ENCODE measurements at places on chromosomes 1 and 21. TPM values are rescaled to one million over a fixed set of nuclear protein-coding genes. Genes with fewer than 3 reads are reported as not detected.

The APOBEC4 gene
- not detected for total RNA-seq

The CELA3B gene
- total RNA-seq, result not detected

The KIF26B gene
- total RNA-seq, result 5.8 TPM

The TSPEAR gene
- total RNA-seq, result 4.1 TPM

The RNU1-1 gene
- 34,682 TPM for total RNA-seq

The DR1 gene
- total RNA-seq, result 24.1 TPM

The MACF1 gene
- 402 TPM for total RNA-seq

The OR14I1 gene
- not detected for total RNA-seq

The SMCP gene
- not detected for total RNA-seq

The C1orf74 gene
- total RNA-seq, result 5.9 TPM

The MROH9 gene
- total RNA-seq, result 0.10 TPM

The ADAMTS4 gene
- 6.8 TPM for total RNA-seq

The CCDC27 gene
- not detected for total RNA-seq

The CADM3 gene
- 1.2 TPM for total RNA-seq

The NTNG1 gene
- total RNA-seq, result 9.1 TPM

The C1QA gene
- total RNA-seq, result 37.7 TPM
